Stromal cell of bone marrow (primary cell): ENCODE measurements at places on chromosomes 3 and 15.

DNA sequence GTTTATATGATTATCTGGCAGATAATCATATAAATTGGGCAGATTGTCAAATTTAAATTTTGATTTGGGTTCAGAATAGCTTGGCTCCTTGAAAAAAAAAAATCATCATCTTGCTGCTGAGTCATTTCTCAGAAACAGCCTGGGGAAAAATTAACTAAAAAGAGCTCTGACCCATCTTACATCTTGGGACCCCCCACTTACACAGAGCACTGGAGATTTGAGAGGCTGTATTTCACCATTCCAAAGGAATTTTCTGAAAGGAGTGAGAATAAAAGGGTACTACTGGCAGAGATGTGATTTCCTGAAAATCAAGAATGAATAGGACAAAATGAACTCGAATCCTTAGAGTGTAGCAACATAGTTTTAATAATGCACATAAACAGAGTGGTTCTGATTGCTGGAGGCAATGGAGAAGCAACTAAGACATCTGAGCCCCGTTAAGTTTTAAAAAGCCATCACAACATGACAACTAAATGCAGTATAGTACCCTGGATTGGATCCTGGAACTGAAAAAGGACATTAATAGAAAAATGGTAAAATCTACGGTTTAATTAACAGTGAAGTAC lies 97.5 kb downstream of the RFTN1 start:
- DNase-seq: no peak

DNA sequence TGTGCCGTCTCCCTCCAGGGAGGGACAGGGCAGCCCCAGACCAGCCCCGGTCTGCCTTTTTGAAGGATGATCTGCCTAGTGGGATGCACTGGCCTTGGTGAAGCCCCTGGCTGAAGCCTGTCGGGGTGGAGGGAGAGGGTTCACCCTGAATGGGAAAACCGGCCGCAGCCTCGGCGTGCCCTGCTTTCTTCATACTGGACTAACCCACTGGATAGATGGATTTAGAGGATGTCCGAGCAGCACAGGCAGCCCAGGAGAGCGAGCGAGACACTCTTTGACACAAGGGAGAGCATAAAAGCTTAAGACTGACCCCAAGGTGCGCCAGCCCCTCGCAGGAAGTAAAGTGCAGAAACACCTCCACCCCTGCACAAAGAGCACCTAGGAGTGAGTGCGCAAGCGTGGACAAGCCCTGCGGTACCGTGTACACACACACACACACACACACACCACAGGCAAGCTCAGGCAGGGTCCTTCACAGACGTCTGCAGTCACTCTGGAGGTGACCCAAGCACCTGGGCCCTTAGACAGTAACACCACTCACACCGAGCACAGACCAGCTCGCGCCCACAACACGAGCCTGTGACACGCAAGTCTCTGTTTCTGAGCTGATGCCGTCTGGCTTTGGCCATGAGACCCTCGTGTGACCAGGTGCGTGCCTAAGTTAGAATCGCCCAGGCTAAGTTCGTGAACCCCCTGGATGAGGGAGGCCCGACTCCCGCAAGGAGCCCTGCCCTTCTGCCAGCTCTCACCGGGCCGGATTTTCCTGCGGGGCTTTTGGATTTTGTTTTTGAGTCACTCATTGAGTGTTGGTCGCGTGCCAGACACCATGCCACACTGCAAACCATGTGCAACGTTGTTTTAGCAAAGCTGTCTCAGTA lies 11.3 kb downstream of the SEMA4B start:
- DNase-seq: no peak

DNA sequence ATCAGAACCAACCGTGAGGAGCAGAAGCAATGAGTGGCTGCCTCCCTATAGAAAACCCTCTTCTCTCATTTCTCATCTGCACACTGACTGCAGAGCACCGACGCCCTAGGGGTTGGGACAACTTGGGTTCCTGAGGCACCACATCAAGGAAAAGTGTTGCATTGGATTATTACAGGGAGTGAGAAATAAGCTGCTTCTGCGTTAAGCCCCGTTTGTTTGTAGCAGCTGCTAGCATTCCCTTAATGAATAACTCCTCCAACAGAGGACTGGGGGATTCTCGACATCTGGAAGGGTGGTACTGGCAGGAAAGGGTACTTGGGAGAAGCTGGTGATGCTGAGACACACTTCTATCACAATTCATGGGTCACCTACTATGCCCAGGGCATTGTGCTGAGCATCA lies 25.3 kb upstream of the AGBL1 start:
- DNase-seq: no peak

DNA sequence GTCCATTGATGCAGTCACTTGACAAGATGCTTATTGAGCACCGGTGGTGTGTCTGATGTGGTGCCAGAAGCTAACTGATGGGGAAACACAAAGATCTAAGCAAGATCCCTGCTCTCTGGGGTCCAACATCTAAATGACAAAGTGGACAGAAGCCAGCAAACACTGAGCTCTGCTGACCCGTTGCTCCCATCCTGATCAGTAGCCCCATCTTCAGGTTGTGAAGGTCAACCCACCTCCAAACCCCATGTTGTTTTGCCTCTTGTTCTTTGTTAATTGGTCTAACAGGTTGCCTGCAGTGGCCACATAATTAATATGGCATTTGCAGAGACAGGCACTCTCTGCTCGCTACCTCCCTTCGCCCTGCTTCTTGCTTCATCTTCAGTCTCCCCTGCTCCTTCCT lies 21.5 kb upstream of the GLCE start:
- no peak for DNase-seq

- DNase-seq: no peak
Observed at GRCh38 chr3:163779396-163780344, 1298.6 kb downstream of the SI start.

GRCh38 chr3:16550305-16550675 lies 36.8 kb upstream of the RFTN1 start:
- no peak for DNase-seq

GRCh38 chr3:6640907-6641306 lies 220.0 kb upstream of the GRM7 start:
- DNase-seq: no peak

GRCh38 chr3:132569153-132569552 lies 27.9 kb upstream of the ACKR4 start:
- peak; percentile 81 for DNase-seq

- peak; percentile 43 for DNase-seq
Observed at GRCh38 chr15:84598993-84599392, 1.8 kb upstream of the ZSCAN2 start.

GRCh38 chr3:65785065-65785645 lies 253.6 kb downstream of the MAGI1 start:
- peak; percentile 28 for DNase-seq

GRCh38 chr3:99949956-99950670 lies 132.5 kb downstream of the CMSS1 start:
- no peak for DNase-seq

DNA sequence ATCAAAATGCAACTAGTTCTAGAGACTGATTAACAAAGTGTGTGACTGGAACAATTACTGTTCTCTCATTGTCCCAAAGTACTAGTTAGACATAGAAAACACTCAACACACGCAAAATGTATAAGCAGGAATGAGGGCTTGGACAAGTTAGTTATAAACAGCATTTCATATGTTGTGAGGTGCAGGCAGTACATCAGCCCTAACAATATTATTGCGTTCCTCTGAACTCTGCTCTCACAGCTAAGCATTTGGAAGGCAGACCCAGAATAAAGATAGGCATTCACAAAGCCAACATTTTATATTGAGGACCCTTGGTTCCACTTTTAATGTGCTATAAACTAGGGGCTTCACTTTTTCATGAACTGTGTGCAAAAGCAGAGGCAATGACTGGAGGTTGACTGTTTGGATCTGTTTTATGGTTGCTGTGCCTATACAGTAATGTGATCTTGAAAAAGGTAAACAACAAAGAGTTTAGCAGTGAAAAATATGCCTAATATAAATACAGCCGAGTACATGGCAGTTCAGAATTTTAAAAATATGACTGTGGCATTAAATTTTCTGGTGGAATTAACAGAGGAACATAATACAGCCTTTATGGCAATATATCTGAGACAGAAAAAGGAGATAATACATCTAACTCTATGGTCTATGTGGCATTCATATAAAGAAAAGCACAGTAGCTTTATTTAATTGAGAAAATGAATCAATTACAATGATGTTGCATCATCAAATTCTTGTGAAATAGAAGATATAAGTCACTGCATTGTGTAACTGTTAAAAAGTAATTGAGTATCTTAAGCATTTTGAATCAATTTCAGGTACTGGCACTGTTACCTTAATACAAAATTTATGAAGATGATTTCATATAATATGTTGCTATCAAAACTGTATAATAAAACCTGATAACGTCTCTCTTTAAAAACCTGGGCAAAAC lies 80.0 kb upstream of the SKOR1 start:
- peak; percentile 18 for DNase-seq

DNA sequence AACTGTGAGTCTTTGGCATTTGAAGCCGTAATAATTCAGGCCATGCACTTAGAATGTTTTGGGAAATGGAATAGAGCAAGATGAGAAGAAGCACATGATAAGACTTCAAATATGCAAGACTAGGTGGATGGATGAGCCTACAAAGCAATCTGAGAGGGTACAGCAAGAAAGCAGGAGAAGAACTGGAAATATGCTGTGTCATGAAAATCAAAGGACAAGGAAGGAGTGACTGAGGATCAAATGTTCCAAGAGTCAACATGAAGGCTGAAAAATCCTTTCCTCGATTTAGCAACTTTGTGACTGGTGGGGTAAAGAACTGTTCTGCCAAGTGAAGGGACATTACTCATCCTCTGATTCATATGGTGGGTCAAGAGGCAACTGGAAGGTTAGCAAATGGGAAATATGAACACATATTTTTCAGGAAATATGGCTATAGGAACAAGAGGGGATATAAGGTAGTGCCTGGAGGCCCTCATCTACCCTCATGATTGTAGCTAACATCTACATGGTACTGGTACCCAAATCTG lies 803.7 kb upstream of the ARRDC4 start:
- DNase-seq: no peak

GRCh38 chr3:122356402-122356801 lies 26.6 kb downstream of the MIX23 start:
- DNase-seq: peak; percentile 17

GRCh38 chr15:36401586-36401966 lies 177.8 kb upstream of the CDIN1 start:
- DNase-seq: peak; percentile 21

GRCh38 chr3:122789585-122790273 lies 3.9 kb downstream of the HSPBAP1 start:
- DNase-seq: no peak

- DNase-seq: no peak
Observed at GRCh38 chr3:48440590-48440958, 517 bp downstream of the TMA7 start.

DNA sequence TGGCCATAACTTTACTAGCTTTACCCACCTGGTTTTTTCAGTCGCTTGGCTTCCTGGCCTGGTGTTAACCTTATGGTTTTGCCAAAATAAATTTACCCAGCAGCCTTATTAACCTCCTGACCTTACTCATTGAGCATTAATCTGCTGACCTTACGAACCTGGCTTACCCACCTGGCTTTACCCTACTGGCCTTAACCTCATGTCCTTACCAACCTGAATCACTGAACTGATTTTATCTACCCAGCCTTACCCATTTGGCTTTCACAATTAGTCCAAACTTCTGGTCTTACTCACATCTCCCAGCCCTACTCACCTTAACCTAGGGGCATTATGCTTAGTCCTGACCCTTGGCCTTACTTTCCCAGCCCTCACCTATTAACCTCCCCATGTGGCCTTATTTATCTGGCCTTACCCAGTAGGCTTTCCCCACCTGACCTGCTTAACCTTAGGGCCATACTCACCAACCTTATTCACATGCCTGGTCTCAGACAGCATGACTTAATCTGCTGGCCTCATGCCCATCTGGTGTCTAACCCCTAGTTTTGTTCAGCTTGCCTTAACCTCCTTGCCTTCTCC lies 93.4 kb downstream of the IL12A start:
- no peak for DNase-seq

DNA sequence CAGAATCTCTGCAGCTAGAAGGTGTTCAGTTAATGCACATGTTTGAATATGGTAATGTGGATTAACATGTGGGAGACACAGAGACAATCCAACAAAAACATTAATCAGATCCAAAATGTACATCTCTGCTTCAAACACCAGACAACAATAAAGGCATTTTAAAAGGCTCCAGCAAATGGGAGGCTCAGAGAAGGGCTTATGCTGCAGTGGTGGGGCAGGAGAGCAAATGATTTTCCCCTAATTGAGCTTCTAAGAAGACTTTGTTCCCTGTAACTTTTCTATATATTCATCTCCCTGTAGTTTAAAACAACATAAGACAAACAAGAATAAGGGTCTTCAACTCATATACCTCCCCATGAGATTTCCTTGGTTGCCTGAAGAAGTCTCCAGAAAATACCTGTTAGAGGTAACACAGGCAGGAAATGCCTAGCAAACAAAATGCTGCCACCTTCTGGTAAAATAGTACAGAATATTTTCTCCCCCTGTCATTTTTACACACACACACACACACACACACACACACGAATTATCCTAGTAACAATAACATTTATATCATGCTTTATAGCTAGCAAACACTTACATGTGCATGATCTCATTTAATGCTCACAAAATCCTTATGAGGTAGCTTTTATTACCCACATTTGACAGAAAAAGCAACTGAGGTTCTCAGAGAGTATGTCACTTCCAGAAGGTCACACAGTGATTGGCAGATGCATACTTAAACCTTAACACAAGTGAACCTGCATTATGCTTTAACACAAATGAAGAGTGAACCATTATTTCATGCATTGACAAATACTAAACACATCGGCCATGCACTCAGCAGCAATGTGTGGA lies 123.4 kb upstream of the MB21D2 start:
- DNase-seq: peak; percentile 10

DNA sequence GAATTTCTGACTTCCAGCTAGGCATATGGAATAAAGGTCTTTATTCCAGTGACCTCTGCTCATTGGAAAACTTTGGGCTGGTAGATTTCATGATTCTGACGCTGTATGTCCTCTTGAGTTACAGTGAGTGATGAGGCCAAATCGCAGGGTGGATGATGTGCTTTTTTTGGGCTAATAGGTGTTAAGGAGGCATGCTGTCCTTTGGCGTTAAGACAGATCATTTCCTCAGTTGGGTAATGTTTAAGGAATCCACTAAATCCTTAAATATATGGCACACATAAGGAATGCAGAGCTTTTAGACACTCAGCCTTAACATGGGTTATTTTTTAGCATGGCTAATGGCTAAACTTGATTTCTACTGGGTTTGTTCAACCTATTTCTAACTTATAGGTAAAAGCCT lies 87.9 kb downstream of the LPP start:
- no peak for DNase-seq

DNA sequence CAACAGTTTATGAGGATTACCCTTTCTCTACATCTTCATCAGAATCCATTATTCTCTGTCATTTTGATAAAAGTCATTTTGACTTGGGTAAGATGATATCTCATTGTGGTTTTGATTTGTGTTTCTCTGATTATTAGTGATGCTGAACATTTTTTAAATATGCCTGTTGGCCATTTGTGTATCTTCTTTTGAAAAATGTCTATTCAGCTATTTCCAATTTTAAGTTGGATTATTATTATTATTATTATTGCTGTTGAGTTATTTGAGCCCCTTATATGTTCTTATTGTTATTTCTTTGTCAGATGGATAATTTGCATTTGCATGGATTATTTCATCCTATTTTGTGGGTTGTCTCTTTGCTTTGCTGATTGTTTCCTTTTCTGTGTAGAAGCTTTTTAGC lies 421.2 kb upstream of the LMCD1 start:
- DNase-seq: no peak

GRCh38 chr3:110795163-110795562 lies 276.5 kb upstream of the NECTIN3 start:
- DNase-seq: no peak
